ENCODE measurements at places on chromosomes 11 and 22.

- no peak for DNase-seq
Observed at GRCh38 chr22:32882774-32883530, 81.4 kb downstream of the TIMP3 start.

DNA sequence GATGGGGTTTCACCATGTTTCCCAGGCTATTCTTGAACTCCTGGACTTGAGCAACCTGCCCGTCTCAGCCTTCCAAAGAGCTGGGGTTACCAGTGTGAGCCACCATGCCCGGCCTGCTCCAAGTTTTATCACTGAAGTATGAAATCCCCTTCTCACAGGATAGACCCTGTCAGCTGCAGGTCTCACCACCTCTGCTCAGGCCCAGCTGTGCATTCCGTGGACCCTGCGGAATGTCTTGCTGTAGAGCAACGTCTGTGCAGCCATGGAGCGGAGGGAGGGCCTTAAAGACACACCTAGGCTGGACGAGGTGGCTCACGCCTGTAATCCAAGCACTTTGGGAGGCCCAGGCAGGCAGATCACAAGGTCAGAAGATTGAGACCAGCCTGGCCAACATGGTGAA is 625.4 kb downstream of the BRD1 start:
- DNase-seq, result no peak

DNA sequence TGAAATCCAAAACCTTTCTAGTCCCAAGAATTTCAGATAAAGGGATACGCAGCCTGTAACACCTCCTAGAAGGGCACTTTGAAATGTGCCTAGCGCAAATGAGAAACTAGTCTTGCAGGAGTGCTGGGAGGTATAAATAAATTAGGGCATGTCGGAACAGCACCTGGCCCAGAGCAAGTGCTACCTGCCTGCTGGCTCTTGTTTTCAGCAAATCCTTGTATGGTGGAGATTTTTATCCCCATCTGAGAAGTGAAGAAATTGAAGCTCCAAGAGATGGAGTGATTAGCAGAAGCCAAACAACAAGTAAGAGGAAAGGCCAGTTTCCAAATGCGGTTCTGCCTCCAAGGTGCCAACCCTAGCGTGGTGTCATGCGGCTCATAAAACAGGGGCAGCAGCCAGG is 36.7 kb upstream of the TFIP11 start:
- no peak for DNase-seq

DNA sequence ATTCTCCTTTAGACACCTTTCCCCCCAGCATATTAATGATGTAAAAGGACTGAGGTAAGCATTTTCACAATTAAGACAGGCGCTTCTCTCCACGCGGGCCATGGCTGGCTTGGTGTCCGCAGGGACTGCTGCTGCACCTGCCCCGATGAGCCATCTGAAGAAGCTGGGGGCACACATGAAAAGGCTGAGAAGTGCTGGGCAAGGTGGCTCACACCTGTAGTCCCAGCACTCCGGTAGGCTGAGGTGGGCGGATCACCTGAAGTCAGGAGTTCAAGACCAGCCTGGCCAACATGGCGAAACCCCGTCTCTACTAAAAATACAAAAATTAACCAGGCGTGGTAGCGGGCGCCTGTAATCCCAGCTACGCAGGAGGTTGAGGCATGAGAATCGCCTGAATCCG is 21.3 kb downstream of the KRTAP5-6 start:
- no peak for DNase-seq

- DNase-seq, result no peak
Observed at GRCh38 chr11:75118577-75118976, 21.9 kb upstream of the OR2AT4 start.

Data from retina (tissue), 1 donor.